ENCODE measurements at places on chromosomes 7 and 10.

GRCh38 chr10:100913470-100913865 lies 705 bp downstream of the SLF2 start:
- H3K4me1 ChIP-seq = peaks cover 15% of the 10 kb centered on the region
- H3K4me3 ChIP-seq = peak overlapping the region; percentile 99
- no peak for DNase-seq
- H3K36me3 ChIP-seq = peaks cover 21% of the 10 kb centered on the region
- no peak overlapping the region for H3K27ac ChIP-seq

- no peaks in the 10 kb centered on the region for H3K4me1 ChIP-seq
- H3K27ac ChIP-seq = no peak overlapping the region
- H3K4me3 ChIP-seq = no peak overlapping the region
Observed at GRCh38 chr7:104442481-104442880, 114.1 kb downstream of the LHFPL3 start.

GRCh38 chr7:64630496-64630895 lies 35.4 kb upstream of the ZNF107 start:
- no peak for DNase-seq
- H3K4me1 ChIP-seq = no peaks in the 10 kb centered on the region

DNA sequence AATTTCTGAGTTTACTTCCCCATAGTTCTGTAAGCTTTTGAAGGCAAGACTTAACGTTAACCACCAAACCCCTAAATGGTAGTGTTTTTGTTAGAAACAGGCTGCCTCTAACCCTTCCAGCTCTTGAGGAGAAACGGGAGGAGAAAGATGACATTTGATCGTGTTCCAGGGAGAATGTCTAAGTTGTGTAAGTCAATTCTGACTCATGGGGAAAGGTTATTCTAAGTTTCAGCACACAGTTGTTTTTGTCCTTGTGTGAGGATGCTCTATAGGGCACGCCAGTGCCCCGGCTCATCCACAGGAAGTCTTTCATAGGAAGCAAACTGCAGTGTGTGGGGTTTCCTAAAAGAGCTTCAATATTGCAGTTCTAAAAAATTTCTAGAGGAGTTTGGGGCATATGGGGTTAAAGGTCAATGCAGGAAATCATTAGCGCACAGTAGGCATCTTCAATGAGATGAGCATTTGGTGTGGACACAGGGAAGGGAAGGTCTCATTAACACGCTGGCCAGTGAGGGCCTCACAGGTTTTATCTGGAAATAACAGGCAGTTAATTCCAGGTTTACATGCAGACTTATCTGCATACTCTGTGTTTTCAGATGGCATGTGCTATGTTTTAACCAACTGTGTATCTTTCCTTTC lies 638.2 kb upstream of the IGFBP3 start:
- H3K27me3 ChIP-seq = no peaks in the 10 kb centered on the region
- H3K4me1 ChIP-seq = no peaks in the 10 kb centered on the region
- no peak for DNase-seq
- H3K4me3 ChIP-seq = no peak overlapping the region

GRCh38 chr10:1452777-1453176 lies 284.5 kb downstream of the ADARB2 start:
- no peak overlapping the region for H3K27ac ChIP-seq
- no peak overlapping the region for H3K4me3 ChIP-seq
- no peaks in the 10 kb centered on the region for H3K27me3 ChIP-seq

- H3K36me3 ChIP-seq = no peaks in the 10 kb centered on the region
- no peak overlapping the region for H3K27ac ChIP-seq
- DNase-seq = no peak
Observed at GRCh38 chr7:94623820-94624219, 32.1 kb downstream of the SGCE start.

DNA sequence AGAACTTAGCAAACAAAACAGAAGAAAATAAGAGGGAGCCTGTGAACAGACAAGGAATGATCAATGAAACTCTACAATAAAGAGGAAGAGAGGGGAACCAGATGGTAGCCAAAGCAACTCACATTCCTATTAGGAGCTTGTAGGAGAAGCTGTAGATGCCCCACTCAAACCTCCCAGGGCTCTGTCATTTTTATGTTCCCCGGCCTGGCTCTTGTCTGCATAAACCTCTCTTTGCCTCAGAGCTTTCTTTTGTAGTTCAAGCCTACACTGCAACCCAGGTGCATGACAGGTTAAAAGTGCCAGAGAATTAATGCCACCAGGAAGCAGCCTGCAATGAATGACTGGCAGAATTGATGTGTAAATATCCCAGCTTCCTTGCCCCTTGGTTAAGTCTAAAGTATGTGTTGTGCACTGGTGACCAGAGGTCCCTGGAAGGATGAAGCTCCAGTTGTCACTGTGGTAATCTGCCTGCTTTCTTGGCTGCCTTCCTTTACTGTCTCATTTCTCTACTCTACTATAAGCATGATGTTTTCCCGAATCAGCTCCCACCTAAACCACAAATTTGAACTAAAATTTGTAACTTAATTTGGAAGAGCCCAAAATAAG lies 40.4 kb downstream of the HDAC9 start:
- no peak overlapping the region for H3K4me3 ChIP-seq
- H3K36me3 ChIP-seq = no peaks in the 10 kb centered on the region
- no peaks in the 10 kb centered on the region for H3K4me1 ChIP-seq
- no peaks in the 10 kb centered on the region for H3K27me3 ChIP-seq
- no peak overlapping the region for H3K27ac ChIP-seq
- DNase-seq = no peak

- no peak overlapping the region for H3K4me3 ChIP-seq
- H3K36me3 ChIP-seq = no peaks in the 10 kb centered on the region
- no peak overlapping the region for H3K27ac ChIP-seq
- no peaks in the 10 kb centered on the region for H3K27me3 ChIP-seq
- no peak for DNase-seq
Observed at GRCh38 chr10:124047427-124048152, 45.8 kb downstream of the CHST15 start.

DNA sequence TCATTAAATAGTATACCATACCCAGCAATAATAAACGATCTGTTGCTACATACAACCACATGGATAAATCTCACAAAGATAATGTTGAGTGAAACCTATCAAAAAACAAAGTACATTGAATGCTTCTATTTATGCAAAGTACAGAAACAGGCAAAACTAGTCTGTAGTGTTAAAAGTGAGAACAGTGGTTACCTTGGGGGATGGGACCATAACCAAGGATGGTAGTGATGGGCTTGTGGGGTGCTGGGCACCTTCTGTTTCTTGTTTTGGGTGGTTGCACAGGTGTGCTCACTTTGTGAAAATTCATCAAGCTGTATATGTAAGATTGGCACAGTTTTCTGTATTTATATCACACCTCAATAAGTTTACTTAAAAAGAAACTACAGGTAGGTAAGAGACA lies 105.7 kb downstream of the ATE1 start:
- H3K4me3 ChIP-seq = no peak overlapping the region
- H3K27me3 ChIP-seq = no peaks in the 10 kb centered on the region
- no peaks in the 10 kb centered on the region for H3K36me3 ChIP-seq
- no peak overlapping the region for H3K27ac ChIP-seq
- H3K4me1 ChIP-seq = no peaks in the 10 kb centered on the region
- no peak for DNase-seq

DNA sequence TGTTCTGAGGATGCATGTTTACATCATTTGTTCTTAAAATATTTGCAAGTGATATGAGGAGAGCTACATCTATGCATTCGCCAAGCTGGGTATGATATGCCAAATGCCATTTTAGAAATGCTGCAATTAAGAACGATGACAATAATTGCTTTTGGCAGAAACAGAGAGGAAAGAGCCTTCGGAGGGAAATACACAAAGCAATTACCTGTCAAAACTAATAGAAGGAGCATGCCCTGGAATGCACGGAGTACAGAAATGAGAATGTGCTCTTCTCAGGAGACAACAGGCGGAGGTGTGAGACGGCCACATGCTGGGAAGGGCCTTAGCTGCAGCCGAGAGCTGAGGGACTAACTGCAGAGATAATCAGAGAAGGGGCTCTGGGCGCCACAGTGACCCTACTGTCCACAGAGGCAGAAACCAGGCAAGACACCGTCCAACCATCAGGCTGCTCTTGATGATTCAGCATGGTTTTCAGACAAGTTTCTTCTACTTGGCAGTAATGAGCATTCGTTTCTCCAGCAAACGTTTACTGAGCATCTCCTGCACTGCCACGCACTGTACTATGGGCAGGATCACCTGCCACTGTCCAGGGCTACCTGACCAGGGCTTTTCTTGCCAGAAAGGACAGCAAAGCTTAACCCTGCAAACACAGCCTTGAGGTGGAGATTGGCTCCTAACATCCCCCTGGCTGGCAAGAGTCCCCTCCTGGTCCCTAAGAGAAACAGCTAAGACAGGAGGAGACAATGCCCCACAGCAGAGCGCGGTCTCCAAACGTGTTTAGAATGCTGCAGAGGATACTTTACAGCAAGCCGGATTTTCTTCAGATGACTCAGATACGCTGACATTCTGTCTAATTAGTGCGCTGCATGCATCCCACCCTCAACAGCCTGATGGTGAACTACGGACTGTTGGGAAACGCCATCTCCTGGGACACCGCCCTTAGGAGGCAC lies 18.1 kb downstream of the VIPR2 start:
- no peak overlapping the region for H3K27ac ChIP-seq
- H3K4me3 ChIP-seq = no peak overlapping the region
- no peaks in the 10 kb centered on the region for H3K36me3 ChIP-seq
- H3K27me3 ChIP-seq = no peaks in the 10 kb centered on the region
- H3K4me1 ChIP-seq = no peaks in the 10 kb centered on the region
- no peak for DNase-seq

- no peaks in the 10 kb centered on the region for H3K27me3 ChIP-seq
- no peak overlapping the region for H3K4me3 ChIP-seq
- H3K4me1 ChIP-seq = no peaks in the 10 kb centered on the region
- H3K36me3 ChIP-seq = no peaks in the 10 kb centered on the region
Observed at GRCh38 chr7:147207988-147208387, 1091.4 kb downstream of the CNTNAP2 start.

GRCh38 chr7:69961436-69961835 lies 363.2 kb downstream of the AUTS2 start:
- no peaks in the 10 kb centered on the region for H3K4me1 ChIP-seq
- no peaks in the 10 kb centered on the region for H3K27me3 ChIP-seq
- H3K4me3 ChIP-seq = no peak overlapping the region
- H3K27ac ChIP-seq = no peak overlapping the region

DNA sequence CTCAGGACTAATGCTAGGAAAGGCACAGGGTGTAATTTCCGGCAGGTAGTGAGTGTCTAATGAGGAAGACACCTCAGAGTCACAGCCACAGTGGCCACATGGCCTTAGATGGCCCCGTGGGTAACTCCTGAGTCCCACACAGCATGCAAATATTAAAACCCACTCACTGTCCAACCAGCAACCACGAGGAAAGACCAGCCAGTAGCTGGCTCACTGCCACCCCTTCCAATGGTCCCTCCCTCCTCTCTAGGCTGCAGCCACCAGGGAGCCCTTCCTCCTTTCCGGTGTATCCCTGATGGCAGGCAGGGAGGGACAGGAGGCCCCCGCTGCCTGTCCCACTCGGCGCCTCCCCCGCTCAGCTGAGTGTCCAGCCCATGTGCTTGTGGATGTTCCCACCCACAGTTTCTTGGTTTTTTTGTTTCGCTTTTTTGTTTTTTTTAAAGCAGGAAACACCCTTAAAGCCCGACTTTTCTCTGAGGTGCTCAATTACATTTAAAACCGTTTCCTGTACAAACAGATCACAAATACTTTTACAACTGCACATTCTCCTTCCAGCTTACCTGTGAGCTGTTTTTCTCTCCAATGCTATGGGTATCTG lies 9.2 kb downstream of the BNIP3 start:
- peaks cover 3% of the 10 kb centered on the region for H3K4me1 ChIP-seq
- H3K27me3 ChIP-seq = no peaks in the 10 kb centered on the region
- peak; percentile 47 for DNase-seq
- H3K36me3 ChIP-seq = peaks cover 5% of the 10 kb centered on the region
- no peak overlapping the region for H3K27ac ChIP-seq

DNA sequence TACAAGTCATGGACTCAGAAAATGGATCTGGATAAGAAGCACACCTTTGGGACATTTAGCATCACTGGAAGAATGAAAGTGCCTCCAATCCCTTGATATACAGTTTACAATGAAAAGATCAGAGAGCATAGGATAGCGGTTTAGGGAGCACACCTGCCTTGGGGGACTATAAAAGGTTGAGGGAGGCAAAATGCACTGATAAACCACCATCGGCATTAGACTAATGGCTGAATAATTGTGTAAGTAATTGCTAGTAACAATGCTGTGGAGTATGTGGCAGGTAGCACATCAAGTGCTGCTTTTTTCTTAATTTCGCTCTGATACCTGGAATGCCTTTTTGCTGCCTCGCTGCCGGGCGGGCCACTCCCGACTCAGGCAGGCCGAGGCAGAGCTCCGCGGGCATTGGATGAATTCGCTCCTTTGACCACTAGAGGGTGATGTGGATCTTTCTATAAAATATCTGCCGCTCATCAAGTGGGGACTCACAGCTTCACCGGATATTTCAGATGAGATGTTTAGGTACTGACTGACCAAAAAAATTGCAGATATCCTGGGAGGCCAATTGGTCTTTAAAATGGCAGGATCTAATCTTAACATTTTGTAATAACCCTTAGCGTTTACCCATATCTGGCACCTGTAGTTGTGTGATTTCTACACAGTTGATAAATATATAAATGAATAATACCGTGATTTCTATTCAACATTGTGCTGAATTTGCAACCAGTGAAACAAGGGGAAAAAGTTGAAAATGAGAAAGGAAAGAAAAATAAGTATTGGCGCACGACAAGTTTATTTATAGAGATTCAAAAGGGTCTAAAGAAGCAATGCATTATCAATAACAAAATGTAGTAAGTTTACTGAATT lies 116.8 kb upstream of the PRSS1 start:
- no peaks in the 10 kb centered on the region for H3K4me1 ChIP-seq
- no peaks in the 10 kb centered on the region for H3K36me3 ChIP-seq
- no peak overlapping the region for H3K27ac ChIP-seq
- DNase-seq = peak; percentile 54

DNA sequence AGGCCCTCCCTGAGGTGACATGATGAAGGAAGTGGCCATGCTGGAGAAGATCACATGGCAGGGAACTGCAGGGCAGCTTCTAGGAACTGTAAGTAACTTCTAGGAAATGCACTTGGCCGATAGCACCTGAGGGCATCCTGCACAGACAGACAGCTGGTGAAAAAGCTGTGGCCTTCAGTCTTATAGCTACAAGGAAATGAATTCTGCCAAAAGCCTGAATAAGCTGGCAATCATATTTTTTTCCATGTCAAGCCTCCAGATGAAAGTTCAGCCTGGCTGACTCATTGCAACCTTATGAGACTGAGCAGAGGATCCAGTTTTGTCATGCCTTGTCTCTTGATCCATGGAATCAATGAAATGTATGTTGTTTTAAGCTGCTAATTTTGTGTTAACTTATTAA lies 91.1 kb upstream of the CACNA2D1 start:
- no peaks in the 10 kb centered on the region for H3K4me1 ChIP-seq
- no peak overlapping the region for H3K4me3 ChIP-seq
- no peaks in the 10 kb centered on the region for H3K36me3 ChIP-seq
- H3K27ac ChIP-seq = no peak overlapping the region
- DNase-seq = no peak

GRCh38 chr7:44269417-44269816 lies 56.0 kb downstream of the CAMK2B start:
- no peaks in the 10 kb centered on the region for H3K27me3 ChIP-seq
- H3K27ac ChIP-seq = no peak overlapping the region
- DNase-seq = no peak
- H3K4me3 ChIP-seq = no peak overlapping the region

All from right lobe of liver (tissue), 6 donors.